ENCODE measurements at places on chromosomes 13 and 19.

DNA sequence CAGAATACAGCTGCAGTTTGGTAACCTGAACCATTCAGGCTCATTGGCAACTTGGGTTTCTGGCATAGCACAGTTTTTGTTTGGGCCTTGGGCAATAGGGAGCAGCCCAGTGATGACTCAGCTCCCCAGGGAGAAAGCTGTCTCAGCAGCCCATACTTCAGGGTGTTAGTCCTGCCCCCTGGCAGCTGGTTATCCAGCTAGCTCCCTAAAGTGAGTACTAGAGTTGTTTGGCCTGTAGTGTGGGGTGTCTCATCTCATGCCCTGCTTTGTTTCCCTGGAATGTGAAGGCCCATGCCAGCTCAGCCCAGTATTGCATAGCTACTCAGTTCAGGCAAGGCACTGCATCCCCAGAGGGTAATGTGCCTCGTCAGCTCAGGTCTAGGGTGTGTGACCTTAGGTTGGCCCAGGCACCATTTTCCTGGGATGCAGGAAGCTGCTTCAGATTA, 18.2 kb upstream of the ZNF543 start:
- DNase-seq = no peak

GRCh38 chr19:58372311-58373133, 8.3 kb downstream of the ZNF837 start:
- DNase-seq = no peak

DNA sequence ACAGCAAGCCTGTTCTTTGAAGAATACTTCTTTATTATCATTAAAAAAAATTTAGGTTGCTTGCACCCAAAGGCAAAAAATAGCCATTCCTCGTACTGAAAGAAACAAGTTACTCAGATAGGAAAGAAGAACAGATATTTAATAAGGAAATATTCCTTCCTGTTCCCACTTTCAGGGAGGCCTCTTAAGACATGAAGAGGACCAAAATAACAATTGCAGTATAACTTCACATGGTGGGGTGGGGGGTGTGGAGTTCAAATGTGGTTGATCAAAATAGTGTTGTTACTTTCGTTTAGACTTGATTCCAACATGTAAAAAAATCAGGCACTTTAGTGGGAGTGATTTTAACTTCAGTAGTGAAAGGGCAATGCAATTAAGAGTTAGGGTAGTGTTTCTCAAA, 3.6 kb downstream of the RGCC start:
- DNase-seq = no peak

GRCh38 chr13:24671386-24672113, 8.7 kb upstream of the ATP12A start:
- DNase-seq = peak; percentile 50

- DNase-seq = no peak
These were observed 329 bp upstream of the ZNF439 start for GRCh38 chr19:11848200-11848593.

DNA sequence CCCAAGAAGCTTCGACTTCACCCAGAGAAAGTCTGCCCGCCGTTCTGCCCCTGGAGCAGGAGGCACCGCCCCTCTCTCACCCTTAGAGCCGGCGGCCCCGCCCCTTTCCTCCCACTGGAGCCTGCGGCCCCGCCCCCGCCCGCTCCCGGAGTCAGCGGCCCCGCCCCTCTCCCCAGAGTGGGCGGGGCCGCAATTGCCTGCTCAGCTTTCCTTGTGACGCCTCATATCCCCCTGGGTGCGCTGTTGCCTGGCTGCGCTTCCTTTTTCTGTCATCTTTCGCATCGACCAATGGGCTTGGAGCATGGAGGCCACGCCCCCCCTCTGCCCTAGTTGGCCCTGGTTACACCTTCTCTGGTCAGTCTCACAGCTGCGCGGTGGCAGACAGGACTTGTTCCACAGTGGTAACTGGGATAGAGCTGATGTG, 38.2 kb upstream of the ZNF492 start:
- DNase-seq = no peak

GRCh38 chr13:109389892-109390345, 396.5 kb downstream of the IRS2 start:
- DNase-seq = no peak

- no peak for DNase-seq
These were observed 393.0 kb downstream of the FOXO1 start for GRCh38 chr13:40273253-40274025.

- no peak for DNase-seq
These were observed 569.9 kb downstream of the MYO16 start for GRCh38 chr13:109199280-109199679.

GRCh38 chr19:16379521-16380313, 55.1 kb downstream of the KLF2 start:
- DNase-seq = no peak

DNA sequence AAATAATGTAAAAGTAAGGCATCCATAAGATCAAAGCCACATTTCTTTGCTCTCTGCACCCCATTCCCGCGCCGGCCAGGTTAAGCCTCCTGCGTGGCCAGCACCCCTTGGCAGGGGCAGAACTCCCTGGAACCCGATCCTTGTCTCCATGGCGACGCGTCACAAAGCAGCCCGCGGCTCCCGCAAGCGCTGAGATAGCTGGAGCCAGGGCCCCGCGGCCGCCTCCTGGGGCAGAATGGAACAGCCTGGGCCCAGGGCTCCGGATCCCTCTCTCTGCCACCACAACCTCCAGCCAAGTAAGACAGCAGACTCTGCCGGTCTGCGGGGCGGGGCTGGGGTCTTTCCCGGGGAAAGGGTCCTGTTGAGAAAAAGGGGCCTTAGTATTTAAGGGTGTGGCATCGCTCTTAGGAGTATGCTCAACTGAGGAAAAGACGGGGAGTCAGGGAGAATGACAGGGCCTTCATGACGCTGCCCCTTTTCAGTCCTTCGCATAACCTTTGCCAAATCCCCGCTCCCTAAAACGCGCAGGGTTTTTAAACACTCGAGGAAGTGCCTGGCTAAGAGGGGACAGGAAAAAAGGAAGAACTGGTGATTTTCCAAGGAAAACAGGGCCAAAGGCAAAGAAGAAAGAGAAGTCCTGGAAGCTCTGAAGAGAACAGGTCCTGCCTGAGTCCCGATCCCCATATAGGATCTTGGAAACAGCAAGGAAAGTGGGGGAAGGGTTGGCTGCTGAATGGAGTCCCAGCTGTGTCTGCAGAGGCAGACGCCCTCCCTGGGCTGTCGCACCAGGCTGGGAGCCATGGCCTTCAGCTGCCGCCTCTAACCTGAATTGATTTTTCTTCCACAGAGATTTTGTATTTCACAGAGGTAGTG, at the start of gene TEX26:
TSS of gene TEX26 (plus strand) at position 176 of the 873 bp plus-strand sequence. CDS start at position 236, 60 bp downstream.
- DNase-seq = no peak

DNA sequence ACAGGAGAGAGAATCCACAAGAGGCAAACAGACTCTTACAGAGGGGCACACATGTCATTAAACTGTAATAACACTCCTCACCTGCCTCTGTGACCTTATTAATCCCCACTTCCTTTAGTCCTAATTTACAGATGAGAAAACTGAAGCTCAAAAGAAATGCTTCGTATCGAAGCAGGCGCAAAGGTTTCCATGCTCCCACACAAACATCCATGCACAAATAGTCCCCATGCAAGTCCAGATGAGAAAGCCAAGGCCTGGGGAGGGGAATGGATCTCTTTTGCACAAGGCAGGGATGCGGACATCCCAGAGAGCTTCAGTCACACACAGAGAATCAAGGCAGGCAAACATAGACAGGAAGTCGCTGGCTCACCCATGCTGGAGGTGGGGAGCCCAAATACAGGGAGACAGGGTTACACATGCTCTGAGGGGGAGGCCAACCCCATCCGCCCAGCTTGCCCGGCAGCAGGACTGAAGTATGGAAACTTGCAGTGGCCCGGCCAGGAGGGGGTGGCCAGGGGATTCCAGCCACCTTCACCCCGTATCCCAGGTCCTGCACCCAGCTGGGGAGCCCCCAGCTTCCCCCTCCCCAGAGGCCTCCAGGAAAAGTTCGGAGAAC, 468 bp downstream of the S1PR5 start:
- DNase-seq = no peak

- DNase-seq = no peak
These were observed 25.3 kb downstream of the TPT1 start for GRCh38 chr13:45315520-45316167.

- no peak for DNase-seq
These were observed 2.2 kb downstream of the GFY start for GRCh38 chr19:49427339-49427738.
